ENCODE measurements at places on chromosomes 7 and 10.

DNA sequence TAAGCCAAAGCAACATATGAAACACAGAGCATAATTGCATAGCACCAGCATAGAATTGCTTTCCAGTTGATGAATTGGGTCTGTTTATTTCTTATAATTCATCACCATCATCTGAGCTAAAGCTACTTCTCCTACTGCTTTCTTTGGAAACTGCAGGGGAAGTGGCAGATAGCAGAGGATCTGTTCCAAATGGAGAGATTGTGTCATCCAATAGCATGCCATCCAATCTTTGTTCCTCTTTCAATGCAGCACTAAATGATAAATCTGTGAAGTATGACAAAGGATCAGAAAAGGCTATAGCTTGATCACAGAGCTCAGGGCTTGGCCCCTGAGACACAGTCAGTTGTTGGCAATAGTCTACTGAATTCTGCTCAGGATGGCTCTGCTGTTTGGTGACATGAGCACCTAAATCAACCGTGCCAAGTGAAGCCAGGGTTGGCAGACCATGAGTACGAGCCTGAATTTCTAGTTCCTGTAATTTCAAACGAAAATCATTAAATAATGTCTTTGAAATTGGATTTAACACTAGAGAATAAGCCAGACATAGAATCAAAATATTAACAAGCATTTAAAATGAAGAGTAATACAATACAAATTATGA, 90.0 kb downstream of the TFEC start:
- DNase-seq: no peak

GRCh38 chr7:107002529-107002998, 41.9 kb upstream of the PRKAR2B start:
- no peak for DNase-seq

DNA sequence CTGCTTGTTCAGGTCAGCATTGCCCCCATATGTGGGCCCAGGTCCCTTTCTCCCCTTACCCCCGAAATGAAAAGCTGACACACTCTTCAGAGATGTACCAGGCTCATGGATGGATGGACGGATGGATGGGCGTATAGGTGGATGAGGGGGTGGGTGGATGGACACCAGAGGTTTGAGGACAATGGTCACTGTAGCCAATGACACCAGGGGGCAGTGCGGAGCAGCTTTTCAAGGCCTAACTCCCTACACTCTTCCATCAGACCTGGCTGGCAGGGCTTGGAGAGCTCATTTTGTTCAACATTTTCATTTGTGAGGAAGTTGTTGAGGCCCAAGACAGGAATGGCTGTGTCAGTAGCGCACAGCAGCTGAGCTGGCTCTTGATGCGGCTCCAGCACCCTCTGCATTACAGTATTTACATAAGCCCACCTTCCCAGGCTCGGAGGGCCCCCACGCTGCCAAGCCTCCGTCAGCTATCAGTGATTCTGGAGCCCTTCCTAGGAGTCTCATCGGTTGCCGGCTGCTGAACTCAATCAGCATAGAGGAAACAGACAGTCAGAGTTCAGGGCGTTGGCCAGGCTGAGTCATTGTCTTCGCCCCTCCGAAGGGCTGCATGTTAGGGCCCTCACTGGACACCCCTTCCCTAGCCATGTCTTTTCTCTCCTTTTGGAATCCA, 11.6 kb upstream of the FFAR4 start:
- no peak for DNase-seq

DNA sequence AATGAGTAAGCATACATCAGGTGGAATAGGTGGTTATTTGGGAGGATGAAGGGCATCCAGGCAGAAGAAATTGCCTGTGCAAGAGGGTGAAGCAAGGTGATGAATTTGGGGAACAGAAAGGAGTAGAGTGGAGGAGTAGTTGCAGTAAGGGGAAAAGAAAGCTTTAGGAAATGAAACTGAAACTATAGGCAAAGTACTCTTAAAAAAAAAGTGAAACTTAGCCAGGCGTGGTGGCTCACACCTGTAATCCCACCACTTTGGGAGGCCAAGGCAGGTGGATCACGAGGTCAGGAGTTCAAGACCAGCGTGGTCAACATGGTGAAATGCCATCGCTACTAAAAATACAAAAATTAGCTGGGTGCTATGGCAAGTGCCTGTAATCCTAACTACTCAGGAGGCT, 17.6 kb downstream of the NUP205 start:
- DNase-seq: no peak

DNA sequence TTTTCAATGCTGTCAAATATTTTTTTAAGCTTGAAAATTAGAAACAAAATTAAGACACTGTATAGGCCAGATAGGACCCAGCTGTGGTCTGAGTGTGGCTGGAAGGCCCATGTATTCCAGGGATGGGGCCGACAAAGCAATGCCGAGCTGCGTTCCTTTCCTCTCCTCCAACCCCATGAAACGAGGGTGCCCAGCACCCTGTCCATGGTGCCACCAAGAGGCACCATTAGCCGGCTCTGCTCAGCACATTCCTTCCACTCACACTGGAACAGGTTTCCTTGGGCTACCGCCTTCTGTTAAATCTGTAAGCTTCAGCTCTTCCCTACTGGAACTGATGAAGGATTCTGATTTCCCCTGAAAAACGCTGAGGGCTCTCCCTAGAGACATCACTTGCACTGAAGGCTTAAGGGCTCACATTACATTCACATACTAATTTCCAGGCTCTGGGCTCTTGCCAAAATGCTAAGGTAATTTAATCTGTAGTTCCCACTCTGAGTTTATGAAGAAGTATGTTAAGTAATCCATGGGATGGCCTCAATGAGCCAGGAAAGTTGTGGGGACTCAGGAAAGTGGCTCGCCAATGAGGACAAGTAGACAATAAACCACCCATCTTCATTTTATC, 73.7 kb upstream of the CAMK2B start:
- no peak for DNase-seq

DNA sequence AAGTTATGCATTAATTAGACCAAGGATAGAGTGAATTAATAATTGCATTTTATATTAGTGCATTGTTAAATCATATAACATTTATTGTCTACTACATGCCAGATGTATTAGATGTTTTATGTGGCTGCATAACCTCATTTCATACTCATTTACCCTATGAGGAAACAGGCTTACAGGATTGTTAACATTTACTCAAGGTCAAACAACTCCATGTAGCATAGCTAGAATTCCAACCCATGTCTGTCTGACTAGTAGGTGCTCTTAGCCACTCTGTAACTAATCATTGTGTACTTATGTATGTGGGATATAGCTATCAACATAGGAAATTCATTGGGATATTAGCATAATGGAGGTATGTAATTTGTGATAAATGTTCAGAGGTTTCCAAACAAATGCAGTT, 46.3 kb downstream of the PHYHIPL start:
- no peak for DNase-seq

- no peak for DNase-seq
These were observed 1.4 kb downstream of the KCNH2 start for GRCh38 chr7:150976529-150977381.

- no peak for DNase-seq
These were observed 192.2 kb downstream of the SEMA3A start for GRCh38 chr7:84002348-84002747.

DNA sequence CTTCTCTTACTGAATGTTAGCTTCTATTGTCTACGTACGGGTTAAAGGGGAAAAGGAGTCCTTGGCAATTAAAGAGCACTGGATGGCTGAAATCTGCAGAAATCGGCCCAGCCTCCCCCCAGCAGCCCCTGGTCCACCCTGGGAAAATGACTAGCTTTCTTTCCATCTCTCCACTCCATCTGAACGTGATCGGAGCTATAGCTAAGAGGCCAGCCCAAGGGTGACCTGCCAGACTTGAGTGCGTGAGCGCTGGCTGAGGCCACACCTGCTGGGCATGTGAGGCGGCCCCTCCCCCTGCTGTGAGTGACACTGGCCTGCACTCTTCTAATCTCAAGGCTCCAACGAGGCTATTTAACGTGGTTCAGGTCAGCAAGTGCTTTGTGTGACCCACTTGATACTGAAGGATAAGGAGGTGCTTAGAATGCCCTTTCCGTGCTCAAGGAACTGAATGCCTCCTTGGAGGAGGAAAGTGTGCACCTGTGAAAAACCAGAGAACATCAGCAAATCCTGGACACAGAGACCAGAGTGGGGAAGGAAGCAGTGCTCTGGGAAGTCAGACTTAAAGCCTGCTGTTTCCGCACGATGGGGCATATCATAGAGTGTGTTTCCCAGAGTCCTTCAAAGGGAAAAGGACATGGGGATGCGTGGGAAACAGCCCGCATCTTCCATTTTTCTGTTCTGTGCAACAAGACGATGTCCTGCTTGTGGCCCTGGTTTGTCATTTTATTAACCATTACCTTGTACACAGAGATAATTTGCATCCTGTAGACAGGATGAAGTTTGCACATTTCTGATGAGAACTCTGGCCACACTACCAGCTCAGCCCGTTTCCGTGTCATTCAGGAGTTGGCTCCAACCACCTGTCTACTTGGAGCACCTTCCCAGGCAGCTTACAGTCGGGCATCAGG, 12.5 kb upstream of the MNX1 start:
- DNase-seq: no peak

DNA sequence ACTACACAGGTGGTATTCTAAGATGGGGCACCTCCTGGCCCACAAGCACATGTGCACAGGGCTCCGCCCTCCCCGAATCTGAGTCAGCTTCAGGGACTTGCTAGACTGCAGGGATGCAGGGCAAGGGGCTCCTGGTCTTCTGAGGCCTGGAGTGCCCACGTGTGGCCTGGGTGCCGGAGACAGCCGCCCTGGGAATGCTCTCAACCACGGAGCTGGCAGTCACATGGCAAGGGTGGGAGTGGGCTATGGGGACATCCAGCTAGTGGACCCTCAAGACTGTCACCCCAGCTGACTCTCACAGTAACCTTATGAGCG, 42.7 kb downstream of the CFAP46 start:
- no peak for DNase-seq

DNA sequence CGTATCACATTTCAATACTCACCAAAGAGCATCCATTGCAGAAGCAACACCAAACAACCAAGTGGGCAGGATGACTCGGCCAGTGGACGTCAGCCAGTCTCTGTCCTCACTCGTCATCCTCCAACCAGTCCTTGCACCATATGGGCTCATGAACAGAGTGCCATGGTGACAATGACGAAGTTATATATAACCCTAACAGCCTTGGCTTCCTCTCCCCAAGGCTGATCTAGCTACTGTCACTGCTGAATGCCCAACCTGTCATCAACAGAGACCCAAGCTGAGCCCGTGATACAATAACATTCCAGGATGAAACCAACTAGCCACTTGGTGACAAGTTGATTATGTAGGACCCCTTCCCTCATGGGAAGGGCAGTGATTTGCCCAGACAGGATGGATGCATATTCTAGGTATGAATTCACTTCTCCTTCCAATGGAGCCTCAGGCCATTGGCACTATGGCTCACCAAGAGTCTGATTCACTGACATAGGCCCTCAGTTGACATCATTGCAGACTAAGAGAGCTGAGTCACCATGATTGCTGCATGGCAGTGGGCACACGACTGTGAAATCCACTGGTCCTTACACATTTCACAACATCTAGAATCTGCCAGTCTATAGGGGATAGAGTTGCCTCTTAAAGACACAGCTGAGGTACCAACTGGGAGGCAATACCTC, 26.3 kb upstream of the PPIF start:
- DNase-seq: no peak

DNA sequence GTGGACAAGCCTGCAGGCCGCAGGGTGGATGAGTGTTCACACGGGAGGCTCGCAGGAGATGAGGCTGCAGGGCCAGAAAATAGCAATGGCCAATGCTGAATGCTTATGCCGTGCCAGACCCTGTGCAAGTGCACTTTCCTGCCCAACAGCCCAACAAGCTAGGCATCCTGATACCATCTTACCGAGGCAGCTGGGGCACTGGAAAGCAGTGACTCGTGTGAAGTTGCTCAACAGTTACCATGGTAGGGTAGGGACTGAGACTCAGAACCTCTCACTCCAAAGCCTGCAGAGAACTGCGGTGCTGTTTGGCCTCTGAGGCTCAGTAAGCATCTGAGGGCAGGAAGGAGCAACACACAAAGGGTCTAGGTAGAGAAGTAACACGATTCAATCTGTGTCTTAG, 43.7 kb downstream of the JAZF1 start:
- no peak for DNase-seq

GRCh38 chr10:13206546-13207443, 27.4 kb downstream of the UCMA start:
- no peak for DNase-seq

GRCh38 chr10:74439213-74439612, 288.2 kb downstream of the ADK start:
- no peak for DNase-seq

DNA sequence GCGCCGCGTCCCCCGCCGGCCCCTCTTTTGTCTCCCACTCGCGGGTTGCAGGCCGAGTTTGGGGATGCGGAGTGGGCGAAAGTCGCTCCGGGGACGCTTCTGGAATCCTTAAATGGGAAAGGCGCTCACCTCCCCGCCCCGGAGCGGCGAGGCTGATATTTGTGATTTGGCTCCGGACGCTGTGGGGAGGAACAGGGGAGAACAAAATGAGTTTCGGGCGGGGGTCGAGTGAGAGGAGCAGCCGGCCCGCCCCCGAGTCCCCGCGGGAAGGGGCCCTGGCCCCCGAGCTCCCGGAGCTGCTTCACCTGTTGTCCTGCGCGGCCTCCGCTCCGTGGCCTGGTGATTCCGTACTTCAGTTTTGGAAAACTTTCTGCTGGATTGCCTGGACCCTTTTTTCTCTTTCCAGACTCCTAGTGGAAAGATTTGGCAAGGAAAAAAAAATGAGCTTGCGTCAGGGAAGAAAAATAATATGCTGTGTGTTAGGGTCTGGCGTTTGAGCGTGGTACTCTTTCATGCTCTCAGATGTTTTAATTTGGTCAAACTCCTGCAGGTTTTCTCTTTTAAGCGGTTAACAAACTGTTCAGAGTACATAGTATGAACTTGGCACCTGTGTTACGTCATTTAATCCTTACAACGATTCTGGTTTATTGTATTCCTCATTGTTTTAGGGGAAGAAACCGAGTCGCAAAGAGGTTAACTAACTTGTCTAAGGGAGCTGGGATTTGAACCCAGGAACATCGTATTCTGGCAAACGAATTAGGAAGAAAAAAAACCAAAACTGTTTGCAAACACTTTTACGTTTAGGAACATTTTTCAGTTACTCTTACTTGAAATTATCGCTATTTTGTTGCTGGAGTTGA, 924 bp downstream of the BMPR1A start:
- DNase-seq: no peak

DNA sequence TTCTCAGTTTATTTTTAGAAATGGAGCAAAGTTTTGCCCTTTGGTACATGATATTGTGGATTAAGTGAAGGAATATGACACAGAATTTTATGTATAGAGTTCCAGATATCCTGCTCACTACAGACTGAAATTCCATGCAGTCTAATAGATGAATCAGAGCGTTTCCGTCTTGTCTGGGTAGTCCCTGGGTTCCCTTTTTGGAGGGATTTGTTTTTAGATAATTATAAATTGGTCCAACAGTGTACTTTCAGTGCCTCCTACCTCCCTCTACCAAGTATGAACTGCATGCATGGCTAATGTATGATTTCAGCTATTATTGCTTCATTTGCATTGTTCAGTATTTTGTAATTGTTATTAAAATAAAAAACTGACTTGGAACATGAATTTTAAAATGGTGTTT, 74.4 kb downstream of the SEPTIN7 start:
- no peak for DNase-seq

GRCh38 chr7:126605056-126605455, 647.7 kb downstream of the GRM8 start:
- DNase-seq: no peak

- DNase-seq: no peak
These were observed 47.7 kb upstream of the TRIL start for GRCh38 chr7:29005829-29006228.

- DNase-seq: no peak
These were observed 704.7 kb upstream of the COBL start for GRCh38 chr7:52021343-52021742.

Data from cortex of kidney (tissue), 1 donor.